ENCODE measurements at places on chromosomes 13 and 19.

- no peak for DNase-seq
These were observed 138.1 kb upstream of the KL start for GRCh38 chr13:32878163-32878562.

DNA sequence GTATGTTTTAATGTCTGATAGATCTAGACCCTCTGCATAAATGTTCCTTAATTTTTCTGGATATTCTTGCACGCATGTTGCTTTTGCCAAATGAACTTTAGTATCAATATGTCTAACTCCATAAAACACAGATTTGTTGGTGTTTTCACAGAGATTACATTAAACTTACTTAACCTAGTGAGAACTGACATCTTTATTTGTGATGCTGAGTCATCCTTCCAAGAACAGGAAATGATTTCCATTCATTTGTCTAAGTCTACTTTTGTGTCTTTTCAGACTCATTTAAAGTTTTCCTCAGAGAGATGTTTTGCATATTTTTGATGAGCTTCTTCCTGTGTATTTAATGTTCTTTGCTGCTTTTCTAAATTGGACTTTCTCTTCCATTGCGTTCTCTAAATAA lies 184.0 kb downstream of the SLC7A1 start:
- DNase-seq: no peak

GRCh38 chr13:49615836-49616675 lies 12.3 kb upstream of the ARL11 start:
- DNase-seq: no peak

GRCh38 chr13:66219506-66219905 lies 1010.6 kb downstream of the PCDH9 start:
- no peak for DNase-seq

DNA sequence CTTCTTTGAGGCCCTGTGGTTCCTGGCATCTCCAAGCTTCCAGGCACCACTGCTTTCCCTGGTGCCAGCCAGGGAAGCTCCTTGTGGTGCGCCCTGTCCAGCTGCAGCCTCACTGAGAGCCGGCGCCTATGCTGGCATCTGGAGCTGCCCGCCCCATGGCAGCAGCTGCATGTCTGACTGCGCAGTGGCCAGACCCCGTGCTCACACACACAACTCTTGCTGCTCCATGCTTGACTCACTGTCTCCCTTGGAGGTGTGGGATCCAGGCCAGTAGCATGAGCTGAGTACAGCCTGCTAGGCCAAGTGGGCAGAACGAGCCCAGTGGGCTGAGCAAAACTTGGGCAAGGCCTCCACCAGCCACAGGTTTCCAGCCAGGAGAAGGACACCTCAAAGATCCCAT lies 11.5 kb upstream of the SUPT20H start:
- DNase-seq: no peak

DNA sequence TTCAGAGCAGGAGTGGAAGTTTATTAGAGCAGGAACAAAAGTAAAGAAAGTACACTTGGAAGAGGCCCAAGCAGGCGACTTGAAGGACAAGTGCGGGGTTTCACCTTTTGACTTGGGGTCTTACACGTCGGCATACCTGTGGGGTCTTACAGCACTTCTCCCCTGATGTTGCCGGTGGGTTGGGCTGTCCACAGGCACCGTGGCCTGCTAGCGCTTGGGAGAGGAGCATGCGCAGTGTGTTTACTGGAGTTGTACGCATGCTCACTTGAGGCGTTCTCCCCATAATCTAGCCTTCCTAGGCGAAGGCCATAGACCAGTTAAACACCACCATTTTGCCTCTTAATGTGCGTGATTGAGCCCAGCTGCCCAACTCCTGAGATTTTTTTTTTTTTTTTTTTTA lies 25.0 kb upstream of the PLEKHF1 start:
- no peak for DNase-seq

- peak; percentile 14 for DNase-seq
These were observed 43.7 kb upstream of the ADGRE5 start for GRCh38 chr19:14337510-14337909.

DNA sequence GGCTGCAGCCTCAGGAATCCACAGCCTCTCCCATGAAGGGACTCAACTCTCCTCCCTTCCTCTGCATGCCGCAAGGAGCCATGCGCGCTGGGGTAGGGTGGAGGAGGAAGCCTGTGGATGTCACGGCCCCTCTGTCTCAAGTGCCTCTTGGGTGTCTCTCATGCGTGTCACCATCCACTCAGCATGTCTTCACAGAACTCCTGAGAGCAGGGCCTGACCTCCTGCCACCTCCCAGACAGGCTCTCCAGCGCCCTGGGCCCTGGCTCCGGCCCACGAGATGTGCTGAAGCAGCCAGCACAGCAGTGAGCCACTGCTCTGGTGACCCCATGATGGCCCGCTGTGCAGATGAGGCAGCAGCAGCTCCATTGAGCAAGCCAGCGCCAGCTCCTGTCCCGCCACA lies 25.9 kb upstream of the SPACA7 start:
- no peak for DNase-seq

- no peak for DNase-seq
These were observed 806 bp downstream of the ZNF414 start for GRCh38 chr19:8513036-8513686.

- DNase-seq: no peak
These were observed 148.4 kb upstream of the TMTC4 start for GRCh38 chr13:100822871-100823443.

GRCh38 chr13:24709186-24709913 lies 29.1 kb downstream of the ATP12A start:
- peak; percentile 61 for DNase-seq

- no peak for DNase-seq
These were observed at the start of gene STRN4 for GRCh38 chr19:46746281-46747057. Gene STRN4 (minus strand): TSS chr19:46746450. CDS start chr19:46746430, 20 bp downstream.

DNA sequence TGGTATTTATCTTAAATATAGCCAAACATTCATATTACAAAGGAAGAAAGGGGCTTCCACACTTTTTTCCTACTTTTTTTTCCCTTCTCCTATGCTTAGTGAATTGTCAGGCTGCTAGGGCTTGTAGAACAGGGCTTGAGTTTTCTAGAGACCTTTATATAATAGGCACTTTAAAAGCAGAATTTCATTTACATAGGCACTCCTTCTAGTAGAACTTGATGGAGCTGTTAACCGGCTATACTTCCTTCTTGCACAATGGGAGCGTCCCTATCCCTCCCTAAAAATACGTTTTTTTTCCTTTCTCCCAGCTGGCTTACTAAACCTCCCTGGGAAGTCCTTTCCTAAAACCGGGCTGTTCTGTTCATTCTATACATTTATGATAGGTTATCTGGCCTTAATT lies 1.1 kb downstream of the TRIM13 start:
- DNase-seq: no peak

DNA sequence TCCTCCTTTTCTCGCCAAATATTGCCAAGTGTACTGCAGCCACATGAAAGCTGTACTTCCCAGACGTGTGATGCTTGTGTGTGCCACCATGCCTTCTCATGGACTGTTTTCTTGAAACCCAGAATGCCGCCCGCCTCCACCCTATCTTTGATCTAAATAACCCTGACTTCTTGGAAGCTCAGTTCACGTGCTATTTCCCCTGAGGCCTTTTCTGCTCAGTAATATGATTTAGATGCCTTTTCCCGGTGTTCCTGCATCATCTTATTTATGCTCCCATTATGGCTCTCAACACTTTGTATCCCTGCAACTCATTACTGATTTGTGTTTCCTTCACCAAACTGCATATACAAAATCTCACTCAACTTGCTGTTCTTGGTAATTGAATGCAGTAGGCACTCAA lies 116.1 kb downstream of the USP12 start:
- DNase-seq: no peak

DNA sequence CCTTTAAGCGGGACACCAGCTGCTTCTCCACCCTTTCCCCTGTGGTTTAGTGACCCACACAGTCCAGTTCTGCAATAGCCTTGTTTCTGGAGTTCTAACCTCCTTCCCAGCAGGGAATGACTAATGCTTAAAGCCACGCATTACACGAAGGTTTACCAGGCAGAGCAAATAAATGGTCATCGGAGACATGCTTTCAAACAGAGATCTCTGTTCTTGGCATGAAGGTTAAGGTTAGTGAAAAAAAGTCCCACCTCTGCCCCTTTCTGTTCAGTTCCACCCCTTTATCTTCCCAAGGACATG lies 25.3 kb upstream of the MEDAG start:
- no peak for DNase-seq

DNA sequence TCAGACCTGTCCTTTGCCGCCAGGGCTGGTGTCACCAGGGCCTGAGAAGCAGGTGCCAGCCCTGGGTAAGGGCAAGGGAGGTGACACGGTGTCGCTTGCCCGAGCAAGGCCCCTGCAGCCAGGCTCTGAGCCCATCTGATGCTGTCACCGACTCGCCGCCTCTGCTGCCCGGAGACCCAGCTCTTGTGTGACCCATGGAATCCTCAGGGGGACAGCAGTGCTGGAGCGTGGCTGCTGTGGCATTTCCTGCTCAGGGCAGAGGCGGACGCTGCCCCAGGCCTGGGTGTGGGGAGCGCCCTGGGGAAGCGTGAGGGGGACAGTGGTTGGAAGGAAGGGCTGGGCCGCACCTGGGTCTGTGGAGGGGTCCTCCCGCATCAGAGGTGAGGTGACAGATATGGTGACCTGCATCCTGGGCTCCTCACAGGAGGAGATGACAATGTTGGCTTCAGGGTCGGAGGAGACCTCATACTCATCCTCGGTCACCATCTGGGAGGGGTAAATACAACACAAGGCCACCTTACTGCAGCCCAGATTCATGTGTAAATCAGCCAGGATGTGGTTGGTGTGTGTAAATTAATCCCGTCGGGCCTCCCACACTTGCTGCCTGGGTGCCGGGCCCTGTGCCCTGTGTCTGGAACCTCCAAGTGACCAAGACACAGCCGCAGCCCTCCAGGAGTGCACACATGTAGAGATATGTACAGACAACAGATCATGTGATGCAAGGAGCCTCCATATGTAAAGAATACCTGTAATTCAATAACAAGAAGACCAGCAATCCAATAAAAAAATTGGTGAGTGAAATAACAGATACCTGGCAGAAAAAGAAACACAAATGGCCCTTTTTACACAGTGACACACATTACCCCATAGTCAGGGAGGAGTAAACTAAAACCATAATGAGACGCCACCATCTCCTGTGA lies 27.6 kb upstream of the MATK start:
- no peak for DNase-seq

DNA sequence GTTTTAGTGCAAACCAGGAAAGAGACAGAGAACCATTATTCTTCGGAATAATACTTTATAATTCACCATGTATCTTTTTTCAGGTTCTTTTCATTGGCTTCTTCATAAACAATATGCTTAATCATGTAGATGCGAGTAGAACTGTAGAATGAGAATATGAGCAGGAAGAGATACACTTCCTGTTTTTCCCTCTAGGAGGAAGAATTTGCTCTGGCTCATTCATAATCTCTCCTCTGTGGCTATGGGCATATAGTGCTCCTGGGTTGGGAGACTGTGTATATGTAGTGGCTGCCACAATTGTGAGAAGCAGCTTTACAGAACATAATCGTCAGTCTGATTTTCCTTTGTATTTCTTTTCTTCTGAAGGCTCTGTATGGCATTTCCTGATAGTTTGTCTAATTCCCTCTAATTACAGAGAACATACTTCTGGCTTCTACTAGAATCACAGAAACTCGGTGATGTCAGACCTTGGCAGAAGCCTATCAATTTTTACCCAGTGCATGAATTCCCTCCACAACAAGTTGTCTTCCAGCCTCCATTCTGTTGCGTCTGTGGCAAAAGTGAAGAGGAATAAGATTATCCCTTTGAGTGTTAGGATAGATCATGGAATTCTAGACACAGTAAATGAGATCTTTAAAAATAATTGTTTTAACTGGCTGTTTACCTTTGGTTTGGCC lies 2.9 kb upstream of the DCLK1 start:
- no peak for DNase-seq

DNA sequence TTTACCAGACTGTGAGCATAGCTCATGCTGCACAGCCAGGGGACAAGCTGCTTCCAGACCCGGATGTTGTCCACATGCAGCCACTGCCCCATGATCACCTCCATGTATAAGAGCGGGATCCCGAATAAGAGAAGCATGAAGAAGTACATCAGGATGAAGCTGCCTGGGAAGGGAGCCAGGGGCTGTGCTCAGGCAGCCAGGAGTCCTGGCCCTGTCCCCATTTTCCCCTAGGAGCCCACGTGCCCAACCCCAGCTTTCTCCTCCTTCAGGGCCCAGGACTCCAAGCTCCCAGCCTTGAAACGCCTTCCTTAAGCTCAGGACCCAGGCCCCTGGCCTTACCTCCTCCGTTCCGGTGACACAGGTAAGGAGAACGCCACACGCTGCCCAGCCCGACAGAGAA lies 69.3 kb downstream of the SLC6A16 start:
- DNase-seq: no peak
